ENCODE measurements at places on chromosomes 7 and 10.

DNA sequence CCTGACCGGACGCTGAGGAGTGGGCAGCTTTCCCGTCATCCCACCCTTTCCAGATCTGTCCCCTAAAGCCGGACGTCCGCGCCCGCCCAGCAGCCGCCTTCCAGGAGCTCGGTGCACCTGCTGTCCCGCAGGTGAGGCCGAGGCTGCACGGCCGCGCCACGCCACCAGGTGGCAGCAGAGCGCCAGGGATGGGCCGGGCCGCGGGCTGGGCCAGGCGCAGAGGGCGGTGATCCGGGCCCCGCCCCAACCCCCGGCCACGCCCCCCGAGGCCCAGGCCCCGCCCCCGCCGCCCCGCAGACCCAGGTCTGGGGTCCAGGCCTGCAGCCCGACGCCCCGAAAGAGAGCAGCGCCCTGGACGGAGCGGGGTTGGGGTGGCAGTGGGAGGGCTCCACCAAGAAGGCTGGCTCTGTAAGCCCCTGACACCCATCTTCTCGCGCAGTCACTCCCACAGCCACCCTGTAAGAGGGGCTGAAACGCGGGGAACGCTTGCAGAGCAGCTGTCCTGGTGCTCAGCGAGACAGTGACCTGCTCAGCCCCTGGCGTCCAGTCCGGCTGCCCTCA, 32.2 kb downstream of the FOXL3 start:
- DNase-seq, result no peak

- DNase-seq, result no peak
These were observed 645 bp downstream of the SLC26A4 start for GRCh38 chr7:107661081-107661864.

DNA sequence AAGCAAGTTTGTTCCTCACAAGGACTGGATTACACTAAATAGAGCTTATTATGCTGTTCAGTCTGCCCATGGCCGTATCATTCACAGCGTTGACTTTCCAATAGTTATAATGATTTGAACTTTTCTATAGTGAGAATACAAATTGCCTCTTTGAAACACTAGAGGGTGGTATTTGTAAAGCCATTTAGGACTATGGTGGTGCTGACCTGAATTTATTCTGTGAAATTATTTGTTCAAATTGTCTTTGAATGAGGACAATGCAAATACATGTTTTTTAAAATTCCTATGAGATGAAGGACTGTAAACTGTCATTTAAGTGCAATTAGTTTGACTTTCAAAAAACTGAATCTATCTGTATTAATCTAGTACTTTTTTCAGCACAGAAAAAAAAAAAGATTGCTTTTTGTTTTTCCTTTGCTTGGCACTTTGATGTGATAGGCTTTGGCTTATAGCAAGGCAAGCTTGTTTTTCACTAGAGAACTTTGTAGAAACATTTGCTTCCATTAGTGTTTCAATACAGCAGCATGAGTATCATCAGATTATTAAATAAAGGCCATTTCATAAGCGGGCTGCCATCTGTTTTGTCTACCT, 122.7 kb upstream of the TMEM229A start:
- no peak for DNase-seq

- DNase-seq, result no peak
These were observed 207.4 kb downstream of the TMEM178B start for GRCh38 chr7:141281311-141281710.

DNA sequence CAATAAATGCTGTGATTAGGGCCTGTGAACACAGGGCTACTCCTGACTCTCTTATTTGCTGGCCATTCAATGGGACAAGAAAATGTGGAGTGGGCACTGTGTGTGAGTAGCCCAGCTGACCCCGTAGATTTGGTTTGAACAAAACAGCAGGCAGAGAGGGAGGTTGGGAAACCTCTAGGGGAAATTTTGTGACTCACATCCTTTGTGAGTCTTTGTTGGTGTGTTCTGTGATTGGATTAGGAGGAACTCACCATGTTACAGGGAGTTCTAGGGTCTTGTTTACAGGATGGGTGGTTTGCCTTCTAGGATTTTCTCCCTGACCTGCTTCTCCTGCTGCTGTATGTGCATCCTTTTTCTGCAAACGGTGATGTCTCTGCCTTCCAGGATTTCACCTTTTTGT, 128.3 kb upstream of the MKI67 start:
- DNase-seq, result no peak

- DNase-seq, result peak; percentile 2
These were observed 81.9 kb upstream of the CALN1 start for GRCh38 chr7:72493850-72494661.

GRCh38 chr10:132712743-132713142, 73.2 kb downstream of the NKX6-2 start:
- no peak for DNase-seq

- DNase-seq, result no peak
These were observed 219.4 kb downstream of the BMPER start for GRCh38 chr7:34124765-34125164.

- DNase-seq, result no peak
These were observed 117.7 kb upstream of the TNRC18 start for GRCh38 chr7:5541087-5541992.

DNA sequence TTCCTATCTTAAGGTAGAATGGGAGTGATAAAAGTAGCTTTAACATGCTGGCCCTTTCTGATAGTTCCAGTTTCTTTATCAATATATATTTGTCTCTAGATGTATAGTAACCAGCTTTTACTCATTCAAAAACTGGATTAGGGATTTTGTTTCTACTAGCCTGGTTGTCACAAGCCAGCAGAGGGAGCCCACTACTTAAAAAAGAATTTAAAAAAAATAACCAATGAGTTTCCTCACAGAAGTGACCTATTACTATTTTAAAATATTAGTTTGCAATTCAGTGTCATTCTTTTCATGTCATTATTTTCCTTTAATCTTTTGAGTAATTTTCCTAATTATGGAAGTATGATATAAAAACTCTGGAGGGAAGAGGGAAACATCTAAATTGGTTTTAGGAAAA, 142.1 kb downstream of the PHTF2 start:
- peak; percentile 6 for DNase-seq

GRCh38 chr10:121608469-121609190, 10.4 kb upstream of the FGFR2 start:
- no peak for DNase-seq

DNA sequence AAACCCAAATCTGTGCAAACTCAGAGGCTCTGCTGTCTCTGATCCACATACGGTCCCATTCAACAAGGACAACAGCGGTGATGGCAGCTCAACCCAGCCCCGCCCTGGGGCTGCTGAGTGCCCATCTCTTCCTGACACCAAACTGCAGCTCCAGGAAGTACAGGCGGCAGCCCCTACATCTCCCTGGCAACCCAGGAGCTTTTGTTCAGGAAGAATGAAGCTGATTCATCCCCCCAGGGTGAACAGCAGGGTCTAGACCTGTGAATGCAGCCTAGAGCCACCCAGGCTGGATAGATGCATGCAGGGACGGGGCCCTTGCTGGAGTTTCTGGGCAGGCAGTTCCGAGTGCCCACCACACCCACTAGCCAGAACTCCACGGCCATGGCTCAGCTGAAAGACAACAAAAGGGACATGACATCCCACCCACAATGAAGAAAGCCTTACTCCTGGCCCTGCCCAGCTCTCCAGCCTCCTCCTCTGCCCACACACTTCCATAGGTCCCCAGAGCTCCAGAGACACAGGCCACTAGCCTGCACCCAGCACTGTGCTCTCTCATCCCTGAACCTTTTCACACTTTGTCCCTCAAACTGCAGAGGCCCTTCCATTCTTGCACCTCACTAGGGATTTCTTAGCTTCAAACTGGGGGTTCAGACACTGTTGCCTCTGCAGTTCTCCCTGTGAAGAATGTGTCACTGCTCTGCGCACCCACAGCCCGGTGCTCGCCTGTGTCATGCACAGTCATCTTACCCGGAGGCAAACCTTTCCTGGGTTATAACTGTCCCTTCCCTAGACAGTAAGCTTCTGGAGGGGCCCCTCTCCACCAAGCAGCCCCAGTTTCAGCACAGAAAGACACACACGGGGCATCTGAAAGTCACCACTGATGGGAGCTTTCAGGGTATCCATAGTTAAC, 99.1 kb downstream of the GRID1 start:
- no peak for DNase-seq

DNA sequence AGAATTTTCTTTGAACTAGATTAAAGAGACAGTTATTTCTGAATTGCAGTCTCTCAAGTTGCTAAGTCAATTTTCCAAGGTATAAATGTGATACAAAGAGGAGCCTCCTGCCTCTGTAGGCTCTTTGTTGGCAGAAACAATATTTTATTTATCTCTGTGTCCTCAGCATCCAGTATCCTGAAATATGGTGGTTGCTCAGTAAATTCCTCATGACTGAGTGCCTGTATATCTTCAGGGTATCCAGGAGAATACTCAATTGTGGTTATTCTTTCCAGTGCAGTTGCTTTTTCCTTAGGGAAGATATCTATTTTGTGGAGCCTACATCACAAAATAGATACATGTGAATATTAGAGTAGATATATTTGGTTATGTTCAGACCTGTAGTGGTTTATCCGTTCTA, 144.8 kb upstream of the FERD3L start:
- DNase-seq, result no peak

GRCh38 chr10:49071160-49071761, 44.1 kb downstream of the VSTM4 start:
- no peak for DNase-seq

GRCh38 chr7:13717031-13717430, 272.4 kb downstream of the ETV1 start:
- DNase-seq, result no peak

GRCh38 chr7:37011151-37011890, 287.0 kb upstream of the AOAH start:
- DNase-seq, result no peak

- DNase-seq, result no peak
These were observed 759.6 kb downstream of the NXPH1 start for GRCh38 chr7:9192969-9193368.

GRCh38 chr7:87032604-87033339, 26.7 kb downstream of the ELAPOR2 start:
- no peak for DNase-seq

GRCh38 chr7:99829524-99830160, 1.8 kb downstream of the CYP3A43 start:
- DNase-seq, result no peak

- DNase-seq, result no peak
These were observed 131.9 kb upstream of the PCGF5 start for GRCh38 chr10:91088300-91089140.

DNA sequence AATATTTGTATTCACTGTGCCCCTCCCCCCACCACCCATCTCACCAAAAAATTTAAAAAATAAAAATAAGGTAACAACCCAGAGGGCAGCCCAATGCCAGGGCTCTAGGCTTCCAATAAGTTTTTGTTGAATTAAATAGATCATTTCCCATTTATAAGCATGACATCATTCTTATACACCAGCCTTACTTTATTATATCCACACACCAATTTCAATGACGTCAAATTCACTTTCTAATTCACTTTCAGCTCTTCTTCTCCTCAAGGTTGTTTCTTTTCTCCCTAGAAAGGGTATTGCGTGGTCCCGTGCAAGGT, 1.2 kb upstream of the DKK1 start:
- DNase-seq, result no peak

DNA sequence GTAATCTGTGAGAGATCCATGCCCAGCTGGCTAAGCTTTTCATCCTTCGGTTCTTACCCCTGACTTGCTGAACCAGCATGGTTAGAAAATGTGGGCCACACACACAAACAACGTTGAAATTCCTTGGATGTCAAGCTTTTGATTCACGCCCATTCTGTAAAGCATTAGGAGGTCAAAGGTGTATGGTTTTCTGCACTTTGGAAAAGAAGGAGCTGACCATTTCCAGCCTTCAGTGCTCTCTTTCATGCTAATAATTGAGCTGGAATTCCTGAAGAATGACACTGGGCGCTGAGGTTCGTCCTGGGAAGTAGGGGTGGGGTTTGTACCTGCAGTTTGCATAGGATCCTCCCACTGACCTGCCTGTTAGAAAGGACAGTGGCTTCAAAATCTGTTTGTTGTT, 23.1 kb downstream of the KLF6 start:
- no peak for DNase-seq

- no peak for DNase-seq
These were observed 16.3 kb downstream of the ABI1 start for GRCh38 chr10:26844396-26844975.

DNA sequence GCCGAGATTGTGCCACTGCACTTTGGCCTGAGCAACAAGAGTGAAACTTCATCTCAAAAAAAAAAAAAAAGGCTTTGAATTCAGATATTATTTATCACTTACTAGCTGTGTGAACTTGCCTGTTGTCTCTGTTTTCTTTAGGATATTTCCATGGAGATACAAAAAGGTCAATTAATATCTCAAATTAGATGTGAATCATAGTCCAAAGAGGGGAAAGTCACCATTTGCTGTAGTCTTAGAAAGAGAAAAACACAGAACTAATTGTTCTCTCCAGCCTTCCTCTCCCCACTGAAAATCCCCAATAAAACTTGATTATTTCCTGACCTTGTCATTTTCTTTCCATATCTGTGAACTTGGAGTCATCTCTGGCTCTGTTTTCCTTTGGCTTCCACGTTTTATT, 21.2 kb downstream of the HEPACAM2 start:
- DNase-seq, result no peak

GRCh38 chr7:22853674-22854157, 31.1 kb upstream of the TOMM7 start:
- no peak for DNase-seq

DNA sequence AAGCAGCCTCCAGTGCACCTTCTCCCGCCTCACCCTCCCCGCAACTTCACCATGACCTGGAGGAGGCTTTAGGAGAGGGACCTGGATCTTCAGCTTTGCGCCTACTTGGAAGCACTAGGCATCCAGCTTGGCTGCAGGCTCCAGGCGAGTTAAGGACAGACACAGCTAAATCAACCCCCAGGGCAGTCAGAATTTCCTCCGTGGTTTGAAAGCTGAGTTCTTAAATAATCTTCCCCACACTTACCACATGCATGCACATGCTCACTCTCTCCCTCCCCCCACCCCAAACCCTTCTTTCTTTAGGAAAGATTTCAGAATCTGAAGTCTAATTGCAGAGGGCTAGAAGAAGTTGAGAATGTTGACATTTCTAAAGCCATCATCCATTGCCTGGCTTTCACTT, 36.7 kb upstream of the LRRC4 start:
- no peak for DNase-seq

DNA sequence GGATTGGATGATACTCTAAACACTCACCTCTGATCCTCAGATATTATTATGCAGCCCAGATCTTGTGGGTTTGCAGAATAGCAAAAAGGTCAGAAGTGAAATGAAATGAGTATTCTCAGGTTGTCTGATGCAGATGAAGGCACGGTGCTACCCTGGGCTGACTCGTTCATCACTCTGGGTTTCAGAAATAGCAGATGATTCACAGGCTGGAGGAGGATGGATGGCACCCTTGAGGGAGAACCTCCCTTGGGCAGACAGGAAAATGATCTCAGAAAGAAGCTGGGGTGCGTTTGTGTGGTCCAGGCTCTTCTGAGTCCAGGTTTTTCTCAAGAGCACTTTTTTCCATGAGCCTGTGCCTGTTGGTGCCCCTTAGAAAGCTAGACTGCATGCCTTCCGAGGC, 515.8 kb upstream of the MKI67 start:
- DNase-seq, result no peak
